ENCODE measurements at places on chromosomes 5 and 9.

DNA sequence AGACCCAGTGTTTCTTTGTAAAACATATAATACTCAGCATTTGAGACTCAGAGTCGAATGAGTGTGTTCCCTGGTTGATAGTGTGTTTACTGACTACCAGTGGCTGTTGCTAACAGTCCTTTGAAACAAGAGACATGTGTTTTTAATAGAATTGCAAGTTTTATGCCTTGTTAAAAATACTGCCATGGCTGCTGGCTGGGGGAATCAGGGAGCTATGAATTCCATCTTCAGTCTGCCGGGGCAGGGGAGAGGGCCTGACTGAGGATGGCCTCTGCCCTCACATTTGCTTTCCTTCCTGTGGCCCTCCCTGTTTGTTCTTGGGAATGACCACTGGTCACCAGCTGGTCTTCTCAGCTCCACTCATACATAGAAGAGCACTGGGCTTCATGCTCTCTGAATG is 63.8 kb downstream of the PDZD2 start:
- DNase-seq, result no peak

DNA sequence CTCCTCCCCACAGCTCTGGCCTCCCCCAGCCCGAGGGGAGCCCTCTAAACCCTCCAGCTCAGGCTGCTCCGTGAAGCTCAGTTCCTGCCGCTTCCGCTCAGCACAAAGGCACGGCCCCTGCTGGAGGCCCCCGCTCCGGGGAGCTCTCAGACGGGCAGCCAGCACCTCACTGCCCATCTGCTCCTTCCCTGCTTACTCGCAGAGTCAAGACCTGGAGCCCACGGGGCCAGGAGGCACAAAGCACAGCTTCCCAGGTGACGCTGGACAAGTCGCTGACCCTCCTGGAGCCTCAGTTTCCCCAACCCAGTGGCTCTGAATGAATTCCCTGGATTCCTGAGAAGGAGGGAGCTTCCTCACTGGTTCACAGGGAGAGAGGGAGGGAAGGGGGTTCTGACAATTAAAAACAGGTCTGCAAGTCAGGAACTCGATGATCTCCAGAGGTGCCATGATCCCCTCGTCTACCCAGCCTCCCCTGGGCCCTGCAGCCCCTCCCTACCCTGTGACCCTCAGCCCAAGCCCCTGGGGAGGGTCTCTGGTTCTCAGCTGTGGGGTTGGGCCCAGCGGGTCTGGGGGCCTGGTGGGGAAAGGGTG is 36.2 kb downstream of the VAV2 start:
- DNase-seq, result no peak

DNA sequence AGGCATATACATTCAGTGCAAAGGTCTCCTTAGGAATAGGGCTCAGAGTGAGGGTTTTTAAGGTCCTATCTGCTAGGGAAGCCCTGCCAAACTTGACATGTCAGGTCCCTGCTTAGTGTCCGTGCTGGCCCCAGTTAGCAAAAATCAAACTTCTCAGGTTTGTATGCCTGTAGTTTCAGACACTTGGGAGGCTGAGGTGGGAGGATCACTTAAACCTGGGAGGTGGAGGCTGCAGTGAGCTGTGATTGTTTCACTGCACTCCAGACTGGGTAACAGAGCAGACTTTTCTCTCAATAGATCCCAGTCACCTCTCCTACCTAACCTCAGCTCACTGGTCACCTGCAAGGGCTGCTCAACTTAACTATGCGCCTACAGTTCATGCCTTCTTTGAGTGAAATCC is 18.7 kb upstream of the TMEM245 start:
- DNase-seq, result no peak

DNA sequence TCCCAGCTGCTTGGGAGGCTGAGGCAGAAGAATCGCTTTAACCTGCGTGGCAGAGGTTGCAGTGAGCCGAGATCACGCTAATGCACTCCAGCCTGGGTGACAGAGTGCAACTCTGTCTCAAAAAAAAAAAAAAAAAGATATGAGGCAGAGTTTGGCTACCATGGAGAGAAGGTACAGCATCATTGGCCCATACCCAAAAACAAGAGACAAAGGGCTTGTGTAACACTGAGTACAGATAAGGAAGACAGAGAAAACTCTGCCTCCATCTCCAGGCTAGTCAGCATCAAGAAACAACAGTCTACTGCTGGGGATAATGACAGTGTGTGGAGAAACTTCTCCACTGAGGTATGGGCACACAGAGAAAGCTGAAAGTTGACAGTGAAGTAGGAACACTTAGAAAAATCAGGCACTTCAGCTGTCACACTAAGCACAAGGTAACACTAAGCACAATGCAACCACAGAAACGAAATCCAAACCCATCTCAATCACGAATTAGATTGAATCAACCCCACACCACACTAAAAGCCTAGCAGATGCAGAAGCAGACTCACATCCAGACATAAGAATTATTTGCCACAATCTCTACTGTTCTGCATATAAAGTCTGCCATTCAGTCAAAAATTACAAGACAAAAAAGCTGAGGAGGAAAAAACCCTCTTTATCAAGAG is 10.5 kb downstream of the PJA2 start:
- DNase-seq, result peak; percentile 68

GRCh38 chr5:14410394-14411201 is 171.0 kb upstream of the OTULINL start:
- DNase-seq, result no peak

DNA sequence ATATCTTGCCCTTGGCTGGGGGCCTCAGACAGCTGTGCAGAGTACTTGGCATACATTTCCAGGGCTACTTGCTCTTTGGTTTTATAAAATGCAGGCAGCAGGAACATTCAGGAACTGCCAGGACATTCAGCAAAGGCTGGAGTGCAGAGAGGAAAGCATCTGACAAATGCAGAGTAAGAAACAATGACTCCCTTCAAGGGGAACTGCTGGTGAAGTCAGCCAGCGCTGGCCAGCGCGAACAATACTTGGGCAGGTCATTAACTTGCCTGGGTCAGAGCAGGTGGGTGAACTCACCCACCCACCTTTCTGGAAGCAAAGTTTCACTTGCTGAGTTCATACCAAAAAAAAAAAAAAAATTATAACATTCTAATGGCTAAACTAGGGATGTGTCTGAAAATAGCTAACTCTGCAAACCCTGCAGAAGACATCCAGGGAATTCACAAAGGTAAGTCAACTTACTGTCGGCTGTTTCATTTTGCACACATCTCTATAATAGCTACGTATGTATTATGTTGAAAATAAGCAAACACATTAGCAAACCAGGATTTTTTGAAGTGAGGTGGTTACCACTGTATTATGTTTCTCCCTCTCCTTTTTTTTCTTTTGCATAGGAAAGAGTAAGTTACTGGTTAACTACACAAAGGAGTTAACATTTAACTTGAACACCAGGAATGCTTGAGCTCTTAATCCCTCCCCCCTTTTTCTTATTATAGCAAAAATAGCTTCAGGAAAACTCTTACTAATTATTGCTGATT is 152.2 kb downstream of the GLIS3 start:
- no peak for DNase-seq

GRCh38 chr5:2746561-2747032 is 4.9 kb downstream of the IRX2 start:
- no peak for DNase-seq

- no peak for DNase-seq
These were observed 21.0 kb upstream of the NPR3 start for GRCh38 chr5:32690153-32690552.

- DNase-seq, result no peak
These were observed 29.2 kb downstream of the NR2F1 start for GRCh38 chr5:93611976-93612854.

- no peak for DNase-seq
These were observed 77.0 kb upstream of the ZSWIM6 start for GRCh38 chr5:61254969-61255555.

- DNase-seq, result peak; percentile 74
These were observed 21.3 kb upstream of the ZNF782 start for GRCh38 chr9:96875461-96876142.

DNA sequence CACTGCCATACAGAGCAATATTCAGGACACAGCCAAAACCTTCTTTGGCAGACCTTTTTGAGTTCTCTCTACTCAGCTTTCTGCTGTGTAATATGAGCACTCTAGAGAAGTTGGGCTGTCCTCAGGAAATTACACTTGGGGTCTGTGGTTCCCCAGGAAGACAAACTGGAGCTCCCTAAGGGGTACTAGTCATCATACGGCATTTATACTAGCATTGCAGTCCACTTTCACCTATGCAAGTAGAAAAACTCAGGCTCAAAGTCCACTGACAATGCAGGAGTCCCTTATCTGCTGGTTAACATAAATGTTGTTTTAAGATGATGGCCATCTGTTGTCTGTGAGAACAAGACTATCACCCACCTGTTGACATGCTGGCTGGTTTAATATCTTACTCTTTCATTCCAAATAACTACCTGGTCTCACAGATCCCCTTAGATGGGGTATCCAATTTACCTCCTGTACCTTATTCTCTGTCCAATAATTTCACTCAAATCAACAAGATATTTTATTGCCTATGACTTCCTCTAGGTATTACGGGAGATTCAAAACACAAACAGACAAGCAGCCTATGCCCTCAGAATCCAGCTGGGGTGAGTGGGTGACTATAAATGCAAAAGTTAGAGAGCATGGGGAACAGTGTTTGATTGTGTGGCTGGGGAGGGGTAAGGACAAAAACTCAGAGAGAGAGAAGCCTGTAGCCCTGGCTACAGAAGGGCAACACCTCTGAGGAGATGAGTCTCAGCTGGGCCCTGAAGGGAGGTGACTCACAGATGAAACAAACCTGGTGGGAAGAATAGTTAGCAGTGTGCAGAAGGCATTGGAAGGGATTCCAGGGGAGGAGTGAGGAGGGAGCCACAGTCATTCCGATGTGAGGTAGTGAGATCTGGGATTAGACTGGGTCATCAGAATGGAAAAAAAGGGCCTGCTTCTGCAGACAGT is 10.2 kb downstream of the DOCK8 start:
- DNase-seq, result no peak

DNA sequence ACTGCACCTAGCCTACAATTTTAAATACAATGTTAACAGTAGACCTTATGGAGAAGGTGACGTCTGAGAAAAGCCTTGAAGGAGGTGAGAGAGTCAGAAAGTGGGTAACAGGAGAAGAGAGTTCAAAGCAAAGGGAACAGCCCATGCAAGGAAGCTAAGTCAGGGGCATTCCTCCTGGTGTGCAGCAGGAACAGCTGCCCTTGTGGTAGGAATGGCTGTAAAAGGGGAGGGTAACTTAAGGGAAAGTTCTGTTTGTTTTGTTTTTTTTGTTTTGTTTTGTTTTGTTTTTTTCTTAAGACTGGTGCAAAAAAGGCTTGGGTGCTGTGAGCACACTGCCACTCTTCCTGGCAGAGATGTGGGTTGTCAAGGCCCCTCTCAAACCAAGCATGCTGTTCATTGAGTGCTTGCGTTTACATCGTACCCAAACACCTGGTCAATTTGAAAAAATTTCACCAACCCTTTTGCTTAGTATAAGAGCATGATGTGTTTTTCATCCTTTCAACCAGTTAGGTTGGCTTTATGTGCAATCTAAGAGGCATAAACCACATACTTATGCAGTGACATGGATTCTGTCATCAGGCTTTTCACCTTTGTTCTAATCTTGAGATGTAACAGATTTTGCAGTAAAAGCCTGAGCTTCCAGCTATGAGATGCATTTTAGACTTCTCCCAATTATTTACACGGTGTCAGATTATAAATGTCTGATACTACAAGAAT is 279.7 kb downstream of the GLIS3 start:
- no peak for DNase-seq

DNA sequence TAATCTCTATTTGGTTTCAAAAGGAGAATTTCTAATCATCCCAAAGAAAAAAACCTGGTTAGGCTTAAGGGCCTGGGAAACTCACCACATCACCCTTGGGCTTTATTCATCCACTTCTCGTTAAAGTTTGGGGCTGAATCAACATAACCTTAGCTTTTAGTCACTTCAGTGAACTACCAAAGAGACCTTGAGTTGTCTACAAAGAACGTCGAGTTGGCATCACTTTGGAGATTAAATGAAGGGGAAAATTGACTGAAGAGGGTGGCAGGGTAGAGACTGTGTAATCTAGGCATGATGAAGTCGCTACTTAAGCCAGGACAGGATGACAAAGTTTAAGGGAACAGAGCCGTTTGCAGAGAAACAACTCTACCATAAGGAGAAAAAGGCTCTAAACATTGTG is 341.4 kb downstream of the RAB3C start:
- DNase-seq, result no peak

DNA sequence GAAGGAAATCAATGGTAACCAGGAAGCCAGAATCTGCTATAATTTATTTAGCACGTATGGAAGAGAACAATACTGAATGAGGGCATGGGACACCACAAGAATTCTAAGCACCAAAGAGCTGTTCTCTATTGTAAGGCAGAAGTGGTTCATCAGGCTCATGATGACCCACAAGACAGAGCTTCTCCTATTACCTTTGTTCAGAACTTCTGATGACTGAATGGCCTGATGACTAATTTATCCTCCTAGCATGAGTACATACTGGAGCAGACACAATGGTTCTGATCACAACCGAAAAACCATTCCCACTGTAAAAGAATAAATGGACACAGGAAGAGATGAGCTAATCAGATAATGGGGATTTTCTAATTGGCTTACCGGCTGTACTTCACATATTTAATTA is 329.8 kb upstream of the PDE4D start:
- DNase-seq, result peak; percentile 31

GRCh38 chr9:110112792-110113191 is 95.2 kb downstream of the C9orf152 start:
- no peak for DNase-seq

GRCh38 chr9:105447386-105447813 is 434 bp upstream of the FSD1L start:
- DNase-seq, result no peak

DNA sequence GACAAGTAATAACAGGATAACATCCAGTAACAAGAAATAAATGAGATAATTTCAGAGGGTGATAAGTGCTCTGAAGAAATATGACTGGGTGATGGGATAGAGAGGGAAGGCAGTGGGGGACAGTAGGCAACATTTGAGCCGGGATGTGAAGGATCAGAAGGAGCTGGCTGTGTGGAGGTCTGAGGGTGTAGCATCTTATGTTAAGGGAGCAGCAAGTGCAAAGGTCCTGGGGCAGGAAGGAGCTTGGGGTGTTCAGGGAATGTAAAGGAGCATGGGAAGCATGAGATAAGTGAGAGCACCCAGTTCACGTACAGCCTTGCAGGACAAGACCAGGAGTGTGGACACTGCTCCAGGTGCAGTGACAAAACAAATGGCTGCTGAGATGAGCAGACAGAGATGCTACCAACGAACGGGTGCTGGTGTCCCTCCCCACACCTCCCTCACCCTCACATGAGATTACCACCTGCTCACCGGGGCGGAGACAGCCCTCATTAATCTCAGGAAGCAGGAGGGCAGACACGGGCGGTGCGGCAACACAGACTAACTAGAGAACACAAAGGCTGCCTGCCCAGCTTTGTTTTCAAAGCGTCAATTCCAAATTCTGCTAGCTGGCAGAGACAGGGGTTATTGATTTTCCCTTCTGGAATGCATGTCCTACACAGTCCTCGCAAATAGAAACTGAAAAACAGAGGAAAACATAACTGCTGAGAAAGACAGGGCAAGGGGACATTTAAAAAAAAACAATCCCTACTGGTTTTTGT is 298.1 kb upstream of the PANK3 start:
- no peak for DNase-seq

GRCh38 chr9:136095070-136096058 is at the start of gene NACC2:
NACC2 (minus strand) TSS chr9:136095289; CDS start chr9:136050521, 44,768 bp downstream.
- DNase-seq, result peak; percentile 22

Measured in brain microvascular endothelial cell (primary cell).